Left ventricle myocardium inferior (tissue), 1 donor: ENCODE measurements at places on chromosomes 7 and 10. TPM values are rescaled to one million over a fixed set of nuclear protein-coding genes. Genes with fewer than 3 reads are reported as not detected.

GRCh38 chr7:128389618-128390329 lies 20.0 kb downstream of the IMPDH1 start:
- no peak for DNase-seq

Gene TMEM130
- not detected for total RNA-seq

DNA sequence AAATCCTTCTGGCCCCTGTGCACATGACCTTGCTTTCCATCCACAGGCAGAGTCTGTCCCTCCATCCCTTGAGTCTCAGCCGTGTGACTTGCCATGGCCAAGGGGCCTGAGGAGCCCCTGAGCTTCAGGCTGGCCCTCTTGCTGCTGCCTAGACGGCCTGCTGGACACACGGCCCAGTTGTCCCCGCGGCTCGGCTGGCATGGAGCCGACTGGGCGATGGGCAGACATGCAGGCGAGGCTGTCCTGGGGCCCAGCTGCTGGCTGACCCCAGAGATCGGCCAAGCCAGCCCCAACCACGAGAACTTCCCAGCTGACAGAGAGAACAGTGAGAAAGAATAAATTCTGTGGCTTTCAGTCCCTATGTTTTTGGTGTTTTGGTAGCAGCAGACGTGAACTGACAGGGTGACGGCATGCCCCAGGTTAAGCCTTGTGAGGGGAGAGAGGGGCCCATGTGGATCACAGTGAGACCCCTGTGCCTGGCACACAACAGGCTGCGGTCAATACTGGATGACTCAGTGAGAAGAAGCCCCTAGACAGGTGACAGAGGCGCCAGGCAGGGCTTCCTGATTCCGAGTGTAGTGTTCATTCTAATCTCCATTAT lies 11.7 kb downstream of the PRKAG2 start:
- DNase-seq = no peak

Gene WDR91
- total RNA-seq = 5.4 TPM

DNA sequence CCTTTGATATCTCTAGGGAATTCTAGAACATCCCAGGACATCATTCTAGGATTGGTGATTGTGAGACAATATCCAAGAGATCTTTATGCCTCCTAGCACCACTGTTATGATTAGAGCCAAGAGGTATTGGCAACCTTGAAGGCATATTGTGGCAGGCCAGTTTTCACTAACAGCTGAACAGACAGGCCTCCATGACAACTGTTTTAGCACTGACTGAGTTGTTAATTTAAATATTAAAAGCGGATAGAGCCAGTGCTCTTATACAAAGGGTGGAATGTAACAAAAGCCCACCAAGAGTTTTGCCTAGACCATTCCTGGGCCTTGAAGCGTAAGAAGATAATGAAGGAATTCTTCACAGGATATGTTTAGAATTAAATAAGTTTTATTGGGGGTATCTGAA lies 131.9 kb downstream of the DGKB start:
- DNase-seq = no peak

- no peak for DNase-seq
Observed at GRCh38 chr10:125781374-125781773, 5.8 kb upstream of the MMP21 start.

DNA sequence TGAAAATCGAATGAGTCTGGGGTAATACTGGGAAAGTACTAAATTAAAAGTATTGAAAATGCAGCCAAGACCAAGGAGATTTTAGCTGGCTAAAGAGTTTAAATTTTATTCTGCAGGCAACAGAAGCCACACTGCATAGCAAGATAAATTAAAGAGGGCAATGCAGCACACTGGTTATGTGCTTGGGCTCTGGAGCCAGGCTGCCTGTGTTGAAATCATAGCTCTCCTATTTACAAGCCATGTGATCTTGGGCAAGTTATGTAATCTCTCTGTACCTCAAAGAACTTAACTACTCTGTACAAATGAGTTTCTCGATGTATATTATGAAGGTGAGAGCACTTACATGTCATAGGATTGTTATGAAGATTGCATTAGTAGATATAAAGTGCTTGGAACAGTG lies 9.9 kb downstream of the SLC25A13 start:
- DNase-seq = peak; percentile 37

Gene MINPP1
- 5.4 TPM for total RNA-seq

DNA sequence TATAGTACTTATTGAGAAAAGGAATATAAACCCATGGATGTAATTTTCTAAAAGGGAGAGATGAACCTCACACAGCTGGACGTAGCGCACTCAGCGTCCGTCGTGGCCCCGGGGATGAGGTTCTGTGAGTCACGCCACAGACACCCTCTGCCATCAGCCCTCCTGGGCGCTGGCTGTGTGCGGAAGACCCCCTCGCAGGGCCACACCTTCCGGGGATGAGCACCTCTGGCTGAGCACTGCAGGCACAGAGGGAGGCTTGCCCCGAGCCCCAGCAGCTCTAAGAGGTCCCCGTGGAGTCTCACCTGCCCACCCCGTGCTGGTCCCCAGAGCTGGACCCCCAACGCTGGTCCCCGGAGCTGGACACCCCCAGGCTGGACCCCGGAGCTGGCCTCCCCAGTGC lies 215.8 kb downstream of the PTPRN2 start:
- no peak for DNase-seq
